Neural crest cell (in vitro differentiated cells): ENCODE measurements at places on chromosomes 1 and 21. TPM values are rescaled to one million over a fixed set of nuclear protein-coding genes. Genes with fewer than 3 reads are reported as not detected.

DNA sequence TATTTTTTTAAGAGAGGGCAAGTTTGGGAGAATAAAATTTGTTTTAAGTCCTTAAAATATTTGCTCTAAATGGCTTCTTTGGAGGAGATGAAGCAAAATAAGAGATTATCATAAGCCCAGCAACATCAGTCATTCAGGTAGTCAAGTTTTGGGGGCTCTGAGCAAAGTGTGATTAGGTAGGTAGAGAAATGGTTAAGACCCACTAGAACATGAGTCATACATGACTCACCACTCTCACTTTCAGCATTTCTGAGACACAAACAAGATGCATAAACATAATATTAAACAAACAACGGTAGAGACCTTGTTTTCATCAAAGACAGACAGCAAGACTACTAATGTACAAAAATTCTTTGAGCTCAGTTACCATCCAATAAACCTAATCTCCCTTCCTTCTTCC is 272.2 kb downstream of the LMO4 start:
- DNase-seq = no peak

DNA sequence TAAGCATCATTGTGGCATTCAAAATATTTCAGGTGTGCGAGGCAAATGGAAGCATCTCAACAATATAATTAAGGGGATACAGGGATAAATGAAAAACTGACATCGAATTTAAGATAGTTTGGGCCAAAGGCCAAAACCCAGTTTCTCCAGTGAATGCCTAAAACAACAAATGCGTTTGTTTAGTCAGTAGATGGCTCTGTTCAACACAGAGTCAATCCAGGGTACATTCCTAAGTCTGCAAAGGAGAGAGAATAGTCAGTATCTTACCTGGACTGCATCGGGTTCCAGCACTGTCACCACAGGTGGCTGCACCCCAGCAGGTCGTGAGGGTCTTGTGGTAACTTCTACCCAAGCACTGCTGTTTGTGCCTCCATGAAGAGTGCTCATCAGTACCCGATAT is 321.1 kb downstream of the KCTD3 start:
- no peak for DNase-seq

The RLF gene
- total RNA-seq = 24.0 and 26.5 TPM in 2 replicates

DNA sequence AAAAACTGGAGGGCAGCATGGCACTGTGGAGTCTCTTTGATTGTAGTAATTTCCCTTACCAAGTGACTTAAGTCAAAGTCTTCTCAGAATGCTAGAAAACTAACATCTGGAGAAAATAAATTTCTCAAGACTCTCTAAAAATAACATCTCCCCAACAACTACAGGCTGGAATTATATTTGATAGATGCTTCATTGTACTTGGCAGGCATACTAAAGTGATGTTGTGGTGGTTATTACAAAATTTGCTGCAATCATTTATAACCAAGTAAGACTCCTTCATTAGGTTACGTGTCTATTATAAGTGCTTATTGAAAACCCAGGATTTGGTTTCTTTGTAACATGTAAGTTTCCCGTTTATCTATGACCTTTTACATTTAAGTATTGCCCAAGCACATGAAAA is 132.9 kb upstream of the NRIP1 start:
- DNase-seq = no peak

The PLPP3 gene
- total RNA-seq = 21.2 and 24.7 TPM in 2 replicates

DNA sequence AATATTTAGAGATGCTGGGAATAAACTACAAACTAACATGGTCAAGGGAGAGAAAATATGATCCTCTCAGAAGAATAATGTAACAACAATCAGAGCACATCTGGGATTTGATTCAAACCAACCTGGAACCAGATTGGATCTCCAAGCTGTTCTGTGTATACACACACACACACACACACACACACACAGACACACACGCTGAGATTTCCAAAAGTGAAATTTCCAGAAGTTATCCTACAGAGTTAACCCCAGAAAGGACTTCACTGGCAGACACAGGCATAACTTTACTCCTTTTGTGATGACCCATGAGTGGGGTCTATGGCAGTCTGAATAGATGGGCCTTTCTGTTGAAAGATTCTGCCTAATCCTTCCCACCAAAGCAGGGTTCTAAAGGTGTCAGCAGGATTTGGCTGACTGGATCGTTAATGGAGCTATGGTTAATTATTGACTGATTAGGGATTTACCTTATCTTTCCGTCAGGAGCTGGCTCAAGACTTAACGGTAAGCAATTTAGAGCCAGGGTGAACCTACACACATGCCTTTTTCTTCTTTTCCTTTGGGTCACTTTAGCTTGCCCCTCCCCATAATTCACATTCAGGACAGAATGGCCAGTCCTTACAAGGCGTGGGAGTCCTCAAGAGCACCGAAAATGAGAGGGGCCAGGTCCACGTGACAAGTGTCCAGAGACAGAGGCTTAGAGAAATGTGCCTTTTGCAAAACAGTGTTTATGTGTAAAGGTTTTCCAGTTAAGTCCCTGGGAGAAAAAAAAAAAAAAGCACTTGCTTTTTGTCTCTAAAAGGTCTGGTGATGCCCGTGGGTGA is 10.9 kb upstream of the PROX1 start:
- no peak for DNase-seq

The TRAF3IP3 gene
- total RNA-seq = not detected in 2 replicates

GRCh38 chr21:42317826-42318746 is 2.9 kb upstream of the TFF3 start:
- DNase-seq = no peak

The IL19 gene
- not detected in 2 replicates for total RNA-seq

The OLFM3 gene
- 0.23 and 0.25 TPM in 2 replicates for total RNA-seq

- no peak for DNase-seq
Measured at GRCh38 chr21:41948078-41948895, 5.5 kb downstream of the C2CD2 start.

DNA sequence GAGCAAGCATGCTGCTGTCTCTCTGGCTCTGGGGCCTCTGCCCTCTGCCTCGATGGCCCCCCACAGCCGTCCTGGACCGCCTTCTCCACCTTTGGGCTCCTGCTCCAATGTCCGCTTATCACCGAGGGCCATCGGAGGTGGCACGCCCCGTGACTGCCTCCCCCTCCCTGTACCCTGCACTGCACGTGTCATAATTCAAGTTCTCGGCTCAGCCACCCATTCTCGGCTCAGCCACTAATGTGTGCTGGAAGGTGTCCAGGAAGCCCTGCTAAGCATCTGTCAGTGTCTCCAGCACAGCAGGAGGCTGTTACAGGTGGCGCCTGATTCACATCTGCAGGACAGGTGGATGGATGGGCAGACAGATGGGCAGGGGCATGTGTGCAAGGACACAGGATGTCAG is 45.5 kb downstream of the TP73 start:
- DNase-seq = no peak

GRCh38 chr1:246787781-246788513 is 63.7 kb downstream of the SCCPDH start:
- DNase-seq = no peak

The RRP15 gene
- 34.9 and 35.2 TPM in 2 replicates for total RNA-seq

DNA sequence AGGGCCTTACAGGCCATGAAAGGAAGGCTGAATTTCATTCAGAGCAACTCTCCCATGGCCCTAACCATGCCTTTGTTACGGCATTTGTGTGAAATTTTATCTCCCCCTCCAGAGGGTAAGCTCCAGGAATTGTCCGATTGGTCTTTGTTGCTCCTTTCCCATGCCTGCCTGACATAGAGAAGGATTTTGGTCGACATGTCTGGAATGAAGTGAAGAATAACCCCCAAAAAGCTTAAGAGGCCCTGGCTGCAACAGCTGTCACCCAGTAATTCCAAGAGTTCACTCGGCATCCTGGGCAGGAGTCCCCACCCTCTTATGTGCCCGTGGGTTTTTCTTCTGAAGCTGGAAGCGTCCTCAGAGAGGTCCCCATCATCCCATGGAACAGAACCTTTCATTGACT is 20.6 kb downstream of the CDA start:
- no peak for DNase-seq

DNA sequence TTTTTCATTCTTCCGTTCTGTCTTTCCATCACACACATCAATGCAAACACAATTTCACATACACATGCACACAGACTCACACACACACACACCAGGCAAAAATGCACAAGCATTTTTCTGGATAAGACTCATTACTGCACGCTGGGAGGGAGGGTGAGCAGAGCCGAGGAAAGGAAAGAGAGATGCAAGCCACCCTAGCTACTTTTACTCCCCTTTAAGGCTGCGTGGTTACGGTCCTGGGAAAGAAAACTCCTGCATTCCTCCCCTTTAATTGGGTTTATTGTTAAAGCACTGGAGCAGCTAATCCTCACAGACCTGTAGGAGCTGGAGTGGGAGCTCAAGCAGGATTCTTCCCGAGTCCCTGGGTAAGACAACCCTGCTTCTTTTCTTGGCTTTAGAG is at the start of gene CAMK1G:
CAMK1G (plus strand) TSS at position 307 of the 400 bp plus-strand sequence. CDS start 11,270 bp downstream, outside the sequence.
- peak; percentile 38 for DNase-seq

The GNAT2 gene
- not detected in 2 replicates for total RNA-seq

- no peak for DNase-seq
Measured at GRCh38 chr1:102896286-102896685, 212.0 kb downstream of the COL11A1 start.

The TLCD4 gene
- total RNA-seq = 0.89 and 1.2 TPM in 2 replicates

DNA sequence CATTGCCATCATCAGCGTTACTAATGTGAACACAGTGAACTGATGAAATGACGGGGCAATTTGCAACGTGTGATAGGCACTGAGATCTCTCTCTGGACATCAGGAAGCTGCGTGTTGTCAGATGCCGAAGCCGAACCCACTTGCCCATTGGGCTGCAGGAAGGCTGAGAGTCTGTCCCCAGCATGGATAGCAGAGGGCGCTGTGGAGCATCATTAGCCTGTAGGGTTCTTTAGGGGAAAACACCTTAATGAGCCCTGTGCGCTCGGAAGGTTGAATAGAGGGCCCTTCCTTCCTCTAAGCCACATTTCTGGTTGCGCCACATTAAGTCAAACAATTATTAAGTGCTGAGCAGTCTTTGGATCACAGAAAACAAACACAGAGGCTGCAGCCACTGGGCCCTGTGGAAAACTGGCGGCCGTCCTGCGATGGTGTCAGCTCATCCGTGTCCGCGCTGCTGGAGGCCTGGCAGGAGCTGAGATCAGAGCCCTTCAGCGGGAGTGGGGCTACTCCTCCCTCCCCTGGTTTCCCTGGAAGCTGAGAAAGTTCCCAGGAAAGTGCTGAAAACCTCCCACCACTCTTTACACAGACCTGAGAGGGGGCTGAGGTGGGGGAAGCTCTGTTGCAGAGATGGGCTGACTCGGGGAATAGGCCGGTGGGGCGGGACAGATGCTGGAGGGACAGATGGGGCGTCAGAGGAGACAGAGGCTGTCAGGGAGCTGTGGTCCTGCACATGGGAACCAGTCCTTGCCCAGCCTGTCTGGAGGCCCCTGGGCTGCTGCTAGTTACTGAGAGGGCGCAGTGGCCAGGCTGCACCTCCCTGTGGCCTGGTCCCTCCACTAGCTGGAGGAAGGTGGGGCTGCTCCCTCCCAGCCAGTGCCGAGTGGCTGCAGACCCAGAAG is 12.7 kb downstream of the TFF2 start:
- peak; percentile 65 for DNase-seq

DNA sequence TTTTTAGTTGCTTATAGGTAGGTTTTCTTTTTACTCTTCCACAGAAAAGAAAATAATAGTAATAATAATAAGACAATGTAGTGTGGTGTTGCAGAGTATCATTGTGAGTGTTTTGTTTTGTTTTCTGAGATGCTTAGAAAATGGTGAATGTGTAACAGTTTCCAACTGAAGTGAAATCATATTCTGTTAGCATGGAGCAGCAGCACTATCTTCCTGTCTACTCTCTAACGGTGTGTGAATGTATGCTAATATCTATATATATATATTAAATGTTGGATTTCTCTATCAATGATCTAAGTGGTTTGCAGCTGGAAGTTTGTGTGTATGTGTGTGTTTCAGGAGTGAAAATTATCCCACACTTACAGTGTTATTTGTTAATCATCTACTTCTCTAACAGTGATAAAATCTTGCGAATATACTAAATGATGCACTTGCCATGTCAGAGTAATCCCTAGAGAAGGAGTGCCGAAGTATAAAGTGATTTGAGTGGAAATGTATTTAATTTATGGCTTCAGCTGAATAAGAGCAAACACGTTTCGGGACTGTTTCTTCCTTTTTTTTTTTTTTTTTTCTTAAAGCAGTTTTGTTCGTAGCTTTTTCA is 377 bp downstream of the SAMD13 start:
- no peak for DNase-seq

DNA sequence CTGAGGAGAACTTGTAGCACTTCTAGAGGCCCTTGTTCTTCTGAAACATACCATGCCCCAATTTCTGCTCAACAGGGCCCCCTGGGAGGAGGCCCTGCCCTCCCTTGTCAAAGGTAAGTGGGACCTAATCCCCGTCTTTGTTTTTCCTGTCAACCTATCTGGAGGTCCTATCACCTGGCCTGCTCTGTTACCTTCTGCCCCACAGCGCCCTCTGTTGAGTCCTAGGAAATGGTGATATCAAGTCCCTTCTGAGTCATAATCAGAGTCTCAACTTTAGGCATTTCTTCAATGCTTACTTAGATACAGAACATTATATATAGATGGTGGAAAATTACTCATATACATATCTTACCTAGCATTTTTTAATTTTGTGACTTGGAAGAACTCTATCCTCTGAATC is 28.2 kb upstream of the FCRL4 start:
- no peak for DNase-seq

The TNFRSF18 gene
- total RNA-seq = not detected in 2 replicates

- no peak for DNase-seq
Measured at GRCh38 chr1:153962088-153963029, 978 bp downstream of the SLC39A1 start.

The PRKAB2 gene
- total RNA-seq = 19.4 and 19.7 TPM in 2 replicates

- DNase-seq = no peak
Measured at GRCh38 chr1:10754568-10755329, 41.7 kb downstream of the CASZ1 start.

- no peak for DNase-seq
Measured at GRCh38 chr1:174534789-174535188, 87.0 kb downstream of the GPR52 start.

The CDA gene
- not detected in 2 replicates for total RNA-seq

GRCh38 chr1:168552961-168553360 is 9.2 kb upstream of the XCL2 start:
- no peak for DNase-seq

DNA sequence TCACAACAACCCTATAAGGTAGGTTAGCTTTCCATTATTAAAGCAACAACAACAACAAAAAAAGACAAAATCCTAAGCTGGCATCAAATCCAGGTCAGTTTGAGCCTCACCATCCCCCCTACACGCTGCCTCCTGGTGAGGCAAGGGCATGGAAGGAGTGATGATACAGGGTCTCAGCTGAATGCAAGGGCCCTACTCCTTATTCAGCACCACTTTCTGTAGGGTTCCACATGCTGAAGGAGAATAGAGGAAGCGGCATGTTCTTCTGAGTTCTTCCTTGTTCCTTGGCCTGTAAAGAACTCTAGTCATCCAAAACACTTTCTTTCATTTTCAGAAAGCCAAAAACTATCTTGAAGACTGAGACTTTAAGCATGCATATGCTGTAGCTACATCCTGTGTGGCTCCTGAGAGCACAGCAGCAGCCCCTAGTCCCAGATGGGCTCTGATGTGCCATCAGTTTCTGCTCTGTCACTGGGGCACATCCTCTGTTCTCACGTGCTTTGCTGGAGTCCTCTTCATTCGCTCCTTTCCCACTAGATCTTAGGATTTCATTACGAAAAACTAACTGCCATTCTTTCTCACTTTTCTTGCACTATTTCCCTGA is 6.2 kb downstream of the ILDR2 start:
- no peak for DNase-seq

GRCh38 chr1:181514298-181515290 is 31.3 kb downstream of the CACNA1E start:
- DNase-seq = no peak

- peak; percentile 15 for DNase-seq
Measured at GRCh38 chr1:234918961-234919761, 209.5 kb downstream of the TOMM20 start.

GRCh38 chr1:19682257-19682656 is 17.6 kb downstream of the HTR6 start:
- no peak for DNase-seq

The COL6A2 gene
- total RNA-seq = 17.8 and 18.5 TPM in 2 replicates

- no peak for DNase-seq
Measured at GRCh38 chr1:203506858-203507626, 13.1 kb downstream of the OPTC start.
